ENCODE measurements at places on chromosomes 12 and 14.

- ATAC-seq: no peak
These were observed 4.3 kb upstream of the BRMS1L start for GRCh38 chr14:35821564-35822411.

DNA sequence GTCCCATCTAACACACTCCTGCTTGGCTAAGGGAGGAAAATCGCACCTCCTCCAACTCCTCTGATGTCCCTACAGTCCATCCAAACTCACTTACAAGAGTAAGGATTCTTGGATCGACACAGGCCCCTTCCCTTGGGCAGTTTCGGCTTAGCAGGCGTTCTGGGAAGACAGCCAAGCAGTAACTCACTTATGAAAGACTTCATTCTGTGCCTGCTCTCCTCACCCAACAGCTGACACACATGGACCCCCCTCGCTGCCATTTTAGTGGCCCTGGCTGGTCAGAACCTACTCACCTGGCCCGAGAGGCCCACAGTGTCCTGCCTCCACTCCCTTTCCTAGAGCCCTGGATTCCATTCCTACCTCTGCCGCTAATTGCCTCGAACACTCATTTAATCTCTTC is 52.3 kb upstream of the BCL2L14 start:
- ATAC-seq: no peak

- ATAC-seq: no peak
These were observed 38.2 kb downstream of the ZFYVE21 start for GRCh38 chr14:103753774-103754173.

- peak; percentile 48 for ATAC-seq
These were observed 153.2 kb upstream of the DDHD1 start for GRCh38 chr14:53306267-53306721.

DNA sequence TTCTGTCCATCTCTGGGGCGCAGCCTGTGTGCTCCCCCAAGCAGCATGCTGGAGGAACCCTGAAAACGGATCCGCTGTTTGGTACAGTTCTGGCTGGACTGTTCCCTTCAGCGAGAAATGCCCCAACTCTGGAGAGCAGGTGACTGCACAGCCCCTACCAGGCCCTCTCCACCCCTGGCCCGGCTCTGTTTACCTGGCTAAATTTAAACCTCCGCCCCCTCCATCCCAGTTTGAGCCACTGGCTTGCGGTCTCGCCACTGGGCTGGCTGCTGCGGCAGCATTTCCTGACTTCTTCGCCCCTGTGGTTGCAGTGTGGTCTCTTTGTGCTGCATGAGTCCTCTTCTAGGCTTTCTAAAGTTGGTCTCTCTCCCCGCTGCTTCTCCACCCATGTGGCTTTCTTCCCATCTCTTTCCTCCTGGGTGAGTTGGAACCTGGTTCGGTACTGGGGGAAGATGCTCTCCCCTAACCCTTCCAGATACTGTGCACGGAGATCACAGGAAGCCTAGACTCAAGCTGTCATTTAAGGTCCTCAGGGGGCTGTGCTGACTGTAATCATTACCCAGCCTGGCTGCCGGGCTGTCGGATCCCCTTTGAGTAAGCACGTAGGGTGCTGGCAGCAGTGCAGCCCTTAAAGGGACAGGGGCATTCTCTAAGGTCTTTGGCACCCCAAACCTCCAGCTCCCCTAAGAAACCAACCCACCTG is 60.6 kb downstream of the FBXL14 start:
- ATAC-seq: peak; percentile 67

- ATAC-seq: no peak
These were observed 1.0 kb downstream of the NACA start for GRCh38 chr12:56723889-56724700.

DNA sequence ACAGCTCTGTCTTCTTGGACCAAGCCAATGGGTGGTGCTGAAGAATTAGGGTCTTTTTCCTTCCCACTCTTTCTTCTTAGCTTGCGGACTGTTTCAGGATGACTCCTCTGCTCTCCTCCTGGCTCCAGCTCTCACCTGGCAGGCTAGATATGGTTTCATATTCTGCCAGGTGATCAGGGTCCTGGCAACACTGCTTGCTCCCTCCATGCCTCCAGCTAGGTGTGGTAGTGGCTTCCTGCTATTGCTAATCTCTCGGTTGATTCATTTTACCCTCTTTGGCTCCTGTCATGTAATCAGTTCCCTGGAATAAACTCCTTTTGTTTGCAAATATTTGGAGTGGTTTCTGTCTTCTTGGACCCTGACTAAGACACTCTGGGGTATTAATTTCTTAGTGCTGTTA is 4.3 kb upstream of the GZMH start:
- ATAC-seq: no peak

- no peak for ATAC-seq
These were observed 91.9 kb downstream of the VRK1 start for GRCh38 chr14:96889091-96889490.

- peak; percentile 82 for ATAC-seq
These were observed at the start of gene BICD1 for GRCh38 chr12:32106517-32107358. Gene BICD1 (plus strand): TSS chr12:32106847. CDS start chr12:32107332, 485 bp downstream.

DNA sequence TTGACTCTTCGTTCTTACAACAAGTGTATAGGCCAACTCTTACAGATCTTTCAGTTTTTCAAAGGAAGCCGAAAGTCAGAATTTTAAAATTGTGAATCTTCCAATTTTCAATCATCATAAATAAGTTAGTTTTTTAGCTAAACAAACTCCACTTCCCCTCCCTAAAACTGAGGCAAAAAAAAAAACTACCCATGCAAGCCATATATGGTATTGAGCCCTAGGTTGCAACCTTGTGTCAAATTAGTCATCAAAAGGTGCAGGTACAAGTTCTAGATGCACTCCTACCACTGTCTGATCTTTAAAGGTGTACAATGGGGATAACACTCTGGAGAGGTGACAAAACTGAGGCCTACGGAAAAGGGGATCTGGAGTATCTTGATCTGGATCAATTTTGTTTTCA is 97.9 kb downstream of the PAWR start:
- ATAC-seq: no peak

DNA sequence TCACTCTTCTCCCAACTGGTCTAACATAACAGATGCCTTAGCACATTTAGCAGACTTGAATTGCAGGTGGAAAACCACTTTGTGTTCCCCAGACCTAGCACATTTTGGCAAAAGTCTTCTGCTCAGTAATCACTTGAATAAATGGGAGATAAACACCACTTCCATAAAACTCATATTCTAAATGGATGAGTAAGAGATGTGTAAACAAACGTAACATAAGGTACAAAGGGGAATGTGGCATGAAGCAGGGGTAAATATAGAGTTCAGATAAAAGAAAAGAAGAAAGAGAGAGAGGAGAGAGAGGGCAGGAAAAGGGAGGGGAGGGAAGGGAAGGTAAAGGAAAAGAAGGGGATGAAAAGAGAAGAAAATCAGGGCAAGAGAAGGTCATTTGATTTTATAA is 17.0 kb upstream of the KERA start:
- ATAC-seq: no peak

- ATAC-seq: no peak
These were observed 66.3 kb downstream of the SRRM4 start for GRCh38 chr12:119047641-119048040.

GRCh38 chr14:55645145-55645544 is 65.1 kb downstream of the KTN1 start:
- no peak for ATAC-seq

Data from activated CD4-positive, CD25-positive, alpha-beta regulatory T cell treated with anti-CD3 and anti-CD28 coated beads, Interleukin-2, amount 50 U/mL, for 24 hours (primary cell).